Choroid plexus epithelial cell (primary cell): ENCODE measurements at places on chromosomes 2 and 18.

- DNase-seq, result no peak
Measured at GRCh38 chr18:2655954-2656236, 369 bp downstream of the SMCHD1 start.

- DNase-seq, result no peak
Measured at GRCh38 chr2:85291425-85292023, 36.3 kb downstream of the TGOLN2 start.

DNA sequence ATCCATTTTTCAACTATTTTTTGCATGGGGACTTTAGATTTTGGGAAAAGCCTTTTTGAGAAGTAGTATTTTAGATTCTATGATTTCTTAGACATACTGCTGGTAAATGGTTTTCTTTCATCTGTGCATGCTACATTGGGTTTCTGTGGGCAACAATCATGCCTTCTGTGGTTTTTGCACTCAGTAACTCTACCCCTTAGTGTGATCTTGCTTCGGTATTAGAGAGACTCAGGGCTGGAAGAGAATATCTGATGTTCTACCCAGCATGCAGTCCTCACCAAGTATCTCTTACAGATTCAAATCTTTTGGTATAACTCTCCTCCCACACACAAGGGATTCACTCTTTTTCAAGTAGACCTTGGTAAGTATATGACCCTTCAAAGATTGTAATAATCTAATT lies 183.0 kb downstream of the PMAIP1 start:
- DNase-seq, result peak; percentile 9

GRCh38 chr2:137208431-137208891 lies 443.1 kb downstream of the THSD7B start:
- DNase-seq, result peak; percentile 4

GRCh38 chr2:54258166-54258565 lies 2.1 kb upstream of the TSPYL6 start:
- DNase-seq, result peak; percentile 81

DNA sequence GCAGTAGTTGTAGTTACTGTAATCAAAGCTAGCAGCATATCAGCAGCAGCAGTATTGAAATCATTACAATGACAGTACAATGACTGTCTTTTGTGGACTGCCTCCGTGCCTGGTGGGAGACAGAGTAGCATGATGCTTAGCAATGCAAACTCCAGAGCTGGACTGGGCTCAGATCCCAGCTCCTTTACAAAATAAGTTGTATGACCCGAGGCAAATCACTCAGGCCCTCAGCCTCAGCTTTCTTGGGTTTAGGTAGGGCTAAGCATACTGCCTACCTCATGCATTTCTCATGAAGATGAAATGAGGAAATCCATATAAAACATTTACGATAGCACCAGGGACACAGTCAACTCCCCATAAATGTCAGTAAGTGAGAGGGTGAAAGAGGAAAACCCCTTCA lies 170.7 kb downstream of the TTC32 start:
- DNase-seq, result no peak

GRCh38 chr2:11397513-11397912 lies 53.1 kb upstream of the ROCK2 start:
- DNase-seq, result no peak

- no peak for DNase-seq
Measured at GRCh38 chr18:77218642-77219041, 31.0 kb upstream of the GALR1 start.

DNA sequence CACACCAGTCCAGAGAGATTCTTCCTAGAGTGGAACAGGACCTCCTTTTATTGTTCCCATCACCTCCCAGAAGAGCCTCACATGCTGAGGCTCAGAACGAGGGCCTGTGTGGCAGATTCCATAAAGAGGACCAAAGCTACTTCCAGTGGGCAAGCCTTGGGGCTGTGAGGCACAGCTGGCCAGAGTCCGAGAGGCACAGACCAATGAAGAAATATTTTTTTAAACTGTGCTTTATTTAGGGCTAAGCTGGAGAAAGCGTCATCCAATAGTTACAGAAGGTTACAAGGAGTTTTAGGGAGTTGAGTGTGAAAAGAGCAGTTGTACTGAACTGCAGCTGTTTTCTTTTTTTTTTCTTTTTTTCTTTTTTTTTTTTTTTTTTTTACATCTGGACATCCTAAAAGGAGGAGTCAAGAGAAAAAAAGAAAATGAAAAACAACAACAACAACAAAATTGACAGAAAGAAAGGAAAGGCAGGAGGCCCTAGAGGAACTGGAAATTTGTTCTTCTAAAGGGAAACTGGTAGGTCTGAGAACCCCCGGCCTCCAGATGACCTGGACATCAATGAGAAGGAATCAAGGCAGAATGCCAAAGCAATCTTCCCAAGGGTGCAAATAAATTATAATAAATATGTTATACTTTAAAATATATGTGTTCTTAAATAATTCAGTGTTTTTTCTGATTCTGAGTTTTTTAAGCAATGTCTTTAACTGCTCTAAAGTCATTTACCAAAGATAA lies 322.6 kb downstream of the CELF4 start:
- DNase-seq, result no peak

DNA sequence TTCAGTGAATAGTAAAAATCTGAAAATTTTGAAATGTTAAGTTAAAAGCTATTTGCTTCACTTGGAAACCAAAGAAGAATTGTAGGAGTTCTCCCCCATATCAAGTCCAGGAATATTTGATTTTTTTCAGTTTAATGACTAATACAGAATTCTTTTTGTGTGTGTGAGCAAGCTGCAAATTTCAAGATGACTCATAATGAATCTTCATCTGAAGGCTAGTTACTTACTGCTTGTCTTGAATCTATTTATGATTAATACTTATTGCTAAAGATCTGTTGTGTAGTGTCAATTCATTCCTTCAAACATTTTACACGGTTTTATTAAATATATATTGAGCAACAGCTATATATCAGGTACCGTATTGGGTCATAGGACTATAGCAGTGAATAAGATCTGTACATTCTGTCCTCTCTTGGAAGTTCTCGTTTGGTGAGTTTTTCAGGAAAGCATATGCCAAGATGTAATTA lies 47.8 kb upstream of the CAVIN2 start:
- peak; percentile 73 for DNase-seq

- DNase-seq, result no peak
Measured at GRCh38 chr18:43559507-43559906, 282.2 kb upstream of the SYT4 start.

DNA sequence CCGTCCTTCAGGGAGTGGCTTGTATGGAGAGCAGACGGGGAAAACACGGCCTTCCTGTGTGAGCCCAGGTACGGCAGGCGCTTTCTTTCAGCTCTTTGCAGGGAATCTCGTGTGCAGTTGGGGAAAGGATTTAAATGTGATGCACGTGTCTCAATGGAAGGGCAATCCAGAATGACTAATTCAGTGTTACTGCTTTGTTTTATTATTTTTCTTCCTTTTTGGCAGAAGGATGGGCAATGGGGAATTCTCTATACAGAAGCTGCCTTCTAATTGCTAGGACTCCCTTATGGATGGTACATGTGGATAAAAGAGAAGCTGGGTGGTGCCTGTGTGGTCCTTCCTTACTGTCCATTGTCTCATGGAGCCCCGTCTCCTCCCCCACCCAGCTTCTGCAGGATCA lies 107.4 kb downstream of the WDSUB1 start:
- DNase-seq, result no peak

DNA sequence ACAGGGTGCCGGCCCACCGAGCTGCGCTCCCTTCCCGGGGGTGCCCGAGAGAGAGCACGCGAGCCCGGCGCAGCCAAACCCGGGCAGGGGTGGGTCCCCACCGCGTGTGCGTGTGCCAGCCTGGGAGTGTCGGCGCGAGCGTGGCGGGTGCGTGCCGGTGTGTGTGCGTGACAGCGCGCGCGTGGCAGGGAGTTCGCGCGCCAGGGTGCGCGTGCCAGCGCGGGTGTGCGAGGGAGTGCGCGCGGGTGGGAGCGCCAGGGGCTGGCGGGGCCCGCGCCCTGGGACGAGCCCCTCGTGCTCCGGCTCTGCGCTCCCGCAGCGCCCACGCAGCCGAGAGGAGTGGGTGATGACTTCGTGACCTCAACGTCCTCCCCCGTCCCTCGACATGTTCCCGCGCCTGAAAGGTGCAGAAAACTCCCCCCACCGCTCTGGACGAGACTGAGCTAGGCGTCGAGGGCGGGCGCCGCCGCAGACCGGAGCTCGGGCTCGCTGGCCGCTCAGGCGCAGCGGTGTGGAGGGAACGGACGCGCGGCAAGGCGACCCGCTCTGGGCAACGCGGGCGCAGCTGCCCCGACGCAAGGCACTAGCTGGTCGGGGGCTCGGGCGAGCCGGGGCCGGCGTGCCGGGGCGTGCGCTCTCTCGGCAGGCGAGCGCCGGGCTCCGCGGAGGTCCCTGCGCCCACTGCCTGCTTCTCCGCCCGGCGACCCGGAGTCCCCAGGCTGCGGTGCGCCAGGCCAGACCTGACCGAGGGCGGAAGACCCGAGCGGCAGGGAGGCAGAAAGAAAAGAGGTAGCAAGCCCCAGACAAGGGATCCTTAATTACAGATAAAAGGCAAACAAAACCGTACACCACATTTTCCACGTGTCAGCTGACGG lies 582.8 kb downstream of the ZEB2 start:
- peak; percentile 38 for DNase-seq

GRCh38 chr18:849021-849420 lies 37.0 kb upstream of the YES1 start:
- DNase-seq, result no peak

DNA sequence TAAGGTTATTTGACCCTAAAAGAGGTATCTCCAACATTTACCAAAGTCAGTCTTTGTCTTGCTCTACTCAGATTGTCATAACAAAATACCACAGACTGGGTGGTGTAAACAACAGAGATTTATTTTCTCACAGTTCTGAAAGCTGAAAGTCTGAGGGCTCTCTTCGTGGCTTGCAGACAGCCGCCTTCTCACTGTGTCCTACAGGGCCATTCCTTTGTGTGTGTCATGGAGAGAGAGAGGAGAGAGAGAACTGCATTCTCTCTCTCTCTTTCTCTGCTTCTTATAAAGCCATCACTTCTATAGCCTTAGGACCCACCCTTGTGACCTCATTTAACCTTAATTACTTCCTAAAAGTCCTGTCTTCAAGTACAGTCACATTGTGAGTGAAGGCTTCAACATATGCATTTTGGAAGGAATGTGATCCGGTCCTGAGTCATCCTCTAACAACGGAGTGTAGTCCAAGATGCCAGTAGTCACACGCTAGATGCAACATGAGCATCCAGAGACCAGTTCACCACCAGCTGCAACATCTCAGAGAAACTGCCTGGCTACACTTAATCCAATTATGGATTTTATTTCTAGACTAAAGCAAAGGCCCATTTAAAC lies 130.2 kb downstream of the CD226 start:
- DNase-seq, result peak; percentile 61

DNA sequence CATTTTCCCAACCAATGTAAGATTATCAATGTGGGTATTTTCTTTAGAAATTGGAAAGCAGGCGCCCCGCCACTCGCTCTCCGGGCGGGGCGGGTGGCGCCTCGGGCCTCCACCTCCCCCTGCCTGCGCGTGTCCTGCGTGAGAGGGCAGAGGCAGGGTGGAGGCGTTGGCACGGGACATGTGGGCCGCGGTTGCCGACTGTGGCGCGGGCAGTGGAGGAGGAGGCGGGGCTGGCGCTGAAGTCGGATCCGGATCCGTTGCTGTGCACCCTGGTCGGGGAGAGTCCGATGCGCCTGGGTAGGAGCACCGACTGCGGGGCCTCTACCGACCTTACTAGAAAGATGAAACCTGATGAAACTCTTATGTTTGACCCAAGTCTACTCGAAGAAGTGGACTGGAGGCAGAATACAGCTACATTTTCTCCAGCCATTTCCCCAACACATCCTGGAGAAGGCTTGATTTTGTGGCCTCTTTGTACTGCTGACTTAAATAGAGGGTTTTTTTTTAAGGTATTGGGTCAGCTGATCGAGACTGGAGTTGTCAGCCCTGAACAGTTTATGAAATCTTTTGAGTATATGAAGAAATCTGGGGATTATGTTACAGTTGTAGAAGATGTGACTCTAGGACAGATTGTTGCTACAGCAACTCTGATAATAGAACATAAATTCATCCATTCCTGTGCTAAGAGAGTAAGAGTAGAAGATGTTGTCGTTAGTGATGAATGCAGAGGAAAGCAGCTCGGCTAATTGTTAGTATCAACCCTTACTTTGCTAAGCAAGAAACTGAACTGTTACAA lies 37.9 kb downstream of the PMS1 start:
- DNase-seq, result peak; percentile 96

GRCh38 chr18:65721619-65722018 lies 29.2 kb upstream of the CDH7 start:
- peak; percentile 15 for DNase-seq

DNA sequence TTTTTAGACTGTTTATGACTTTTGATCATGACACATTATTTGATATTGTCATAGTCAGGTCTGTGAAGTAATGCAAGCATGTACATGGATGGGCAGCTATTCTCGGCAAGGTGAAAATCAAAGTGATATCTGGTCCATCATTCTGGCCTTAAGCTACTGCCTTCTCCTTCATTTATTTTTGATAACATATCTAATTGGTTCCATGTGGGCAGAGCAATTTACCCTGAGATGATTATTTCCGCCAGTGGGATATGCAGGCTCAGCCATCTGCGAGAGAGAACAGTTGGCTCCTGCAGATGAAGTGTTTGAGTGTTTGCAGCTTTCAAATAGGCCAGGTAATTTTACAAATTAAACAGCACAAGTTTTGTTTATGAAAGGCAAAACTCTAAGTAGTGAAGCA lies 116.4 kb downstream of the LYPD6 start:
- DNase-seq, result no peak

DNA sequence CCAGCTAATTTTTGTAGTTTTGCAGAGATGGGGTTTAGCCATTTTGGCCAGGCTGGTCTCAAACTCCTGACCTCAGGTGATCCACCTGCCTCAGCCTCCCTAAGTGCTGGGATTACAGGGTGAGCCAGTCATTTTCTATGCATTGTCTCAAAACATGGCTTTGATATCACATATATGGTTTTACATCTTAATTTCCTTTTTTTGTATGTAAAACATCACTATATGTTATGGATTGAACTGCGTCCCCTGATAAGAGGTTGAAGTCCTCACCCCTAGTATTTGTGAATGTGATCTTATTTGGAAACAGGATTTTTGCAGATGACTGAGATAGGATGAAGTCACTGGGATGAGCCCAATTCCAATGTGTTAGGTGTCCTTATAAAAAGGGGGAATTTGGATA lies 89.8 kb upstream of the MYCN start:
- DNase-seq, result no peak

DNA sequence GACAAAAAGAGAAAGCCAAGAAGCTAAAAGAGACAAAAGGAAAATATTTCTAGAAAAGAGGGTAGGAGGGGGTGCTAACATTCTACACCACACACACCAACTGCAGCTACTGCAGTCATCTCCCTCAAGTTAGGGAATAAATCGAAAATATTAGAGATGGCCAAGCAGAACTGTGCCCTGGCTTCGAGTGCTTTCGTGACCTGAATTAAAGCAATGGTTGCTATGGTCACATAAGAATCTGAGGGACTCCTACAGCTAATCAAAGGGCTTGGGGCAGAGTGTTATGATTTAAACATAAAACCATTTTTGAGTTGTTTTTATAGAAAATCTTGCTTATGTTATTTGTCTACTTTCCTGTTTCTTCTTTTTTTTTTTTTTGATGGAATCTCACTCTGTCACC lies 159.6 kb upstream of the HNRNPA3 start:
- DNase-seq, result peak; percentile 11

- DNase-seq, result no peak
Measured at GRCh38 chr2:101047774-101048173, 45.7 kb downstream of the RPL31 start.
